ENCODE measurements at places on chromosomes 1 and 21.

- no peak for DNase-seq
Observed at GRCh38 chr21:33673473-33673872, 31.2 kb downstream of the ITSN1 start.

DNA sequence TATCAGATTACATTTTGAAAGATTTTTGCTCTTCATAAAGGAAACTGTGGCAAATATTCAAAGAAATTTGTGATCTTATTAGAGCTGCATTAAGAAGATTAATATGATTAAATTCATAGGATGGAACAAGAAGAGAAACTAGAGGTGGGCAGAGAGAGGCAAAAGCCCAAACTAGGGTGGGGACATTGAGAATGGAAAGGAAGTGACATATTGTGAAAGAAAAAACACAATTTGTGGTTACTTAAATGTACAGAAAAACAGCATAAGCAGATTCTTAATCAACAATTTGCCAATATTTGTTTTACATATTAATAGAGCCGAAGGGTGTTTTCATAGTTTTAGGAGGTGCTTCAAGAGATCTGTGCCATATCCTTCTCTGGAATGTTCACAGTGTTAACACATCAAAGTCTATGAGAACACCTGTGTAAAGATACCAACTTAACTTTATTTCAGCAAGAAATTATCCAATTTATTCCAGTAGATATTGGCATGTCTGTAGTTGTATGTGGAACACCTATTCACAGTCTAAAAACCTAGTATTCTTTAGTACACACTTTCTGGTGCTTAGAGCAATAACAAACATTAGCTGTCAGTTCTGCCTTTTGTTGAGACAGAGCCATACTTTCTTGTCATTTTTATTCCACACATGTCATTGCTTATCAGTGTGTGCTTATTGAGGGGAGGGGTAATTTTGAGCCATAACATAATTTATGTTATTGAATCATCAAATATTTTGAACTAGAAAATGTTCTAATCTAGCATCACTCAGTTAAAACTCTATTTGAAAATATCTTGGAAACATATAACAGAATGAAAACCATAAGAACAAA lies 401.5 kb downstream of the PTPRC start:
- no peak for DNase-seq

GRCh38 chr1:202264300-202264699 lies 70.7 kb downstream of the LGR6 start:
- peak; percentile 27 for DNase-seq

- no peak for DNase-seq
Observed at GRCh38 chr1:234515821-234516241, 36.9 kb upstream of the TARBP1 start.

GRCh38 chr1:180611016-180611930 lies 20.5 kb upstream of the XPR1 start:
- peak; percentile 55 for DNase-seq

GRCh38 chr21:45108808-45109781 lies 34.7 kb downstream of the ADARB1 start:
- DNase-seq = no peak
